Stimulated activated CD4-positive, alpha-beta T cell treated with anti-CD3 and anti-CD28 coated beads, Interleukin-12 subunit alpha, Interleukin-12 subunit beta, amount 100 ng/mL, for 48 hours (primary cell): ENCODE measurements at places on chromosomes 7 and 10.

DNA sequence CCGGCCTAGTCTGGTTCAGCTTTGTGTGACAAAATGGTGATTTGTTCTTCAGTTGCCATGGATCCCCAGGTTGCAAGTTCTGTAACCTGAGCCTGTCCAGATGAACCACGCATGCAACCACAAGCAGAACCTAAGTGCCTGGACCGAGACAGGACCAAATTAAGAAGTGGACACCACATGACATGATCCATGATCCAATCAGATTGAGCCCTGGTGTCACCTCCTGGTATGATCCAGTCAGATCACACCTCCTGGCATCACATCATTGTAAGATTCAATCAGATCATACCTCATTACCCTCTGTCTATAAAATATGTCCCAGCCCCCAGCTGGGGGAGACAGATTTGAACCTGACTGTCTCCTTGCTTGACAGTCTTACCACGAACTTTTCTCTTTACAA is 70.0 kb downstream of the MALSU1 start:
- no peak for DNase-seq

GRCh38 chr7:41167836-41168235 is 535.1 kb downstream of the INHBA start:
- DNase-seq = no peak

GRCh38 chr7:84399661-84400060 is 205.1 kb upstream of the SEMA3A start:
- DNase-seq = no peak

DNA sequence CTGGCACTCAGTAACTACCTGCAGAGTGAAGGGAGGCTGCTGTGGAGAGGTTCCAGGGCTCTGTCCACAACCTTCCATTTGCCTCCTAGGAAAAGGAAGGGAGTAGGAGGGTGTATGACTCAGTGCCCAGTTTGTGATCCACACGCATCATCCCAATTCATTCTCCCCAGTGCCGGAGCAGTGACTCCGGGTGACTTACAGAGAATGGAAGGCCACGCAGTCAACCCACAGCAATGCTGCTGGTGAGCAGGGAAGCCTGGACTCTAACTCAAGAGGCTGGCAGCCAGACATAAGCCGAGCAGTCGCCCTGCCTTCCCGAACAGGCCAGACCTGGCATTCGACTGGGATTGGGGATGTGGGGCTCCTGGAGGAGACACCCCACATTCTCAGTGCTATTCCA is 139.9 kb downstream of the SH3PXD2A start:
- no peak for DNase-seq

GRCh38 chr7:140673063-140673773 is 473 bp downstream of the ADCK2 start:
- DNase-seq = peak; percentile 15

DNA sequence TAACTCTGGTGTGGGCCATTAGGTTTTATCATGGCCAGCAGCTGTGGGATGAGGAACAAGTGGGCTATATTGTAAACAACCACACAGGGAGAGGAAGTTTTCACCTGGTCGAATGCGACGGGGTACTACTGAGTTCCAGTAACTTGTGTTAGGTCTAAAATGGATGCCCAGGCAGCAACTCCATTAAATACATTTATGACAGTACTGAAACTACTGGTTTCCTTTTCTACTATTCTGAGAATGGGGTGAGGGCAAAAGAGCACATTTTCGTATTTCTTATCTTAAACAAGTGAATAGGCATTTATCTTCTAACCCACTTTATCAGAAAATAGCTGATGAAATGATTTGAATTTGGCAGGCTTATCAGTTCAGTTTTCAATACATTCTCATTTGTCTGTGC is 109.7 kb downstream of the C1GALT1 start:
- DNase-seq = no peak

DNA sequence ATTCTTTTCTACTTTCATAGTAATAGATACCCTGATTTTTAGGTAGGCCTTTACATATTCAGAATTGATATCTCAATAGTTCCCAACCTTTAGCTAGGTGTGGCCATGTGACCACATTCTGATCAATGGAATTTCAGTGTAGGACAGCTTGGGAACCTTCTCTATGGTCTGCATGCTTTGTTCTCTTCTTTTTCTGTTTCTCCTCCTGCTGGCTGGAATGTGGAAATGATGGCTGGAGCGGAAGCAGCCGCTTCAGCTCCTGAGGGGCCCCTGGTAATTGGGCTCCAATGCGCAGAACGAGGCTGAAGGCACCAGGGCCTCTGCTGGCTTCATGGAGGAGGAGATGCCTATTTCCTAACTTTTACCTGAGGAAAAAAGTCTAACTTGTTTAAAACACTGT is 152.6 kb downstream of the ZMYND11 start:
- no peak for DNase-seq

- no peak for DNase-seq
These were observed 170.4 kb downstream of the DKK1 start for GRCh38 chr10:52484206-52485065.

DNA sequence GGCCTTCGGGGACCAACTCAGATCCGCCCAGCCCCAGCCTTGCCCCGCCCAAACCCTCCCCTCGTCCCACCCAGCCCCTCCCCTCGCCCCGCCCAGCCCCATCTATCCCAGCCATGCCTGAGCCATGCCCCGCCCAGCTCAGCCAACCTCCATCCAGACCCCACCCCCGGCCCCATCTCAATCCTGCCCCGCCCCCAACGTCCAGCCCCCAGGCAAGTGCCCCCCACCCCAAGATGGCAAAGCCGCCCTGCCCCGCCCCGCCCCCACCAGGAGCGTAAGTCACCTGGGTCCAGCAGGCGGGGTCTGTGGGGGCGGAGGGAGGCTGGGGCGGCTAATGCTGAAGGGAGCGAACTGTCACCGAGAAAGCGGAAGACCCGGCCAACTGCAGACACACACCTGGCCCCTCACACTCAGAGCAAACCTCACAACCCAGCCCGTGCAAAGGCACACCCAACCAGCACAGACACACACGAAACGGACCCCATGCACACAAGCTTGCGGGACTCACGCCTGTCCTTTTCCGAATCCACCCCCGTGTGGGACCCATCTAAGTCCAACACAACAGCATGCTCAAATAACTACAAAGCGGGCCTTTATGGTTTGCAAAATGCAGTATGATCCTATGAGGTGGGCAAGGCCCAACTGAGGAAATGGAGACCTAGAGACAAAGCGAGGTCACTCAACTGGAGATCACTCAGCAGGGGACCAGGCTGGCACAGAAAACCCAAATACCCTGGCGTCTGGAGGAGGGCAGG is 11.5 kb upstream of the OGA start:
- peak; percentile 54 for DNase-seq

GRCh38 chr7:28739826-28740225 is 218.3 kb downstream of the TRIL start:
- no peak for DNase-seq

- no peak for DNase-seq
These were observed 22.5 kb downstream of the TRDMT1 start for GRCh38 chr10:17179002-17179401.

- no peak for DNase-seq
These were observed 43.6 kb downstream of the KLHDC10 start for GRCh38 chr7:130113887-130114286.
